ENCODE measurements at places on chromosomes 16 and 17. TPM values are rescaled to one million over a fixed set of nuclear protein-coding genes. Genes with fewer than 3 reads are reported as not detected.

DNA sequence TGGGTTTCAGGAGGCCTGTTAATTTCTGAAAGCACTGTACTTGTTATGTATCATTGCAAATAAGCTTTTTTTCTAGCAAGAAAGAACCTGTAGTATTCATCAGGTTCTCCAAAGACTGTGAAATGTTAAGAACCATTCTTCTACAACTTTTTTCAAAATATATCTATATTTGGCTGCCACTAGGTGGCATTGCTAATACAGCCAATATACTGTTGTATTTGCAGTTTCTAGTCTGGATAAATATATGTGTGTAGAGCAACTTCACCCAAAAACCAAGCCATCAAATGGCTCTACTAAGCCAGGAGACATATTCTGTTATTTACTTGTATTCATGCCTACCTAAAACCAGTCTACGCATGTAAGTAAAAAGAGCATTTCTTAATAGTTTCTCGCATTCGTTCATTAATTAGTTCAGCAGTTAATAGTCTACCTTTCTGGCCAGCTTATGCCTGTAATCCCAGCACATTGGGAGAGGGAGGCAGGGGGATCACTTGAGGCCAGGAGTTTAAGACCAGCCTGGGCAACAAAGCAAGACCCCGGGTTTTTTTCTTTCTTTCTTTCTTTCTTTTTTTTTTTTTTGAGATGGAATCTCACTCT lies 39.5 kb downstream of the VMP1 start:
- DNase-seq = no peak

DNA sequence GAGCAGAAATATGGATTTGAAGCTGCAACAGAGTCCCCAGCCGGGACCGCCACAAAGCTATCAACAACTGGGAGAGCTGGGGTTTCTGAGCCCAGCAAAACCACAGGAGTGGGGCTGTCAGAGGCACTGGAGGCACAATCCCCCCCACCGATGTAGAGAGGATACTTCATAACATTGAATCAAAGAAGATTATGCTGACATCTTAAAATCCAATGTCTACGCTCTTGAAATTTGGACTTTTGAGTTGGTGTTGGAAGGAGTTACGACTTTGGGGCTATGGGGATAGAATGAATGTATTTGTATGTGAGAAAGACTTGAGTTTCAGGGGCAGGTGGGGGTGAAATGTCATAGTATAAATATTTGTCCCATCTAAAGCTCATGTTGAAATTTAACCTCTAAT lies 1121.6 kb upstream of the CDH8 start:
- no peak for DNase-seq

- DNase-seq = peak; percentile 41
Measured at GRCh38 chr17:57670769-57671569, 74.1 kb downstream of the CCDC182 start.

- DNase-seq = no peak
Measured at GRCh38 chr16:84643674-84644073, 4.6 kb upstream of the KLHL36 start.

GRCh38 chr17:43931062-43931571 lies 11.2 kb downstream of the PPY start:
- DNase-seq = no peak

- DNase-seq = no peak
Measured at GRCh38 chr16:81239367-81240121, 1.1 kb downstream of the BCO1 start.

DNA sequence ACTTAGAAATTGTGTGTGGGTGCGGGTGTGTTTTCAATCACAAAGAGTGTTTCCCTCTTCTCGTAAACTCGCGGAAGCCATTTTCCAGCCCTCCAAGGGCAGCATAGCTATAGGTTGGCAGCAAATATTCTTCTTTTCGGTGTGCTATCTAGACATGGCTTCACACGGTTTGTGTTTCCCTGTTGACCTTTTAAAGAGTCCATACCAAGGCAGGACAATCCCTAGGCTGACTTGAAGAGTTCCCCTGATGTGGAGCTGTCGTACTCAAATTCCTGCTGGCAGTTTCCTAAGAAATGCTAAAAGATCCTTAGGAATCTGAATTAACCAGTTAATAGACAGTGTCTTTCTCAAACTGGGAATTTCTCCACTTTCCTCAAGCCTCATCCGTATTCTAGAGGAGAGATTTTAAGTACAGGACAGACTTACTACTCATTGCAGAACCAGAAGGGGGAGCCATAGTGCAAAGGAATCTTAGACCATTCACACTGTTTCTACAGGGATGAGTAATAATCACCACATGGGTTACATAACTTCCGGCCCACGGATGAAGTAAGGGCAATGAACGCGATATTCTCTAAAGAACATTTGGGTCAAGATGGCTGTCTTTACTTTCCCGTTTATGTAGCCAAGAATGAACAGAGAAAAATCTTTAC lies 288.6 kb upstream of the ELAC2 start:
- DNase-seq = peak; percentile 78

DNA sequence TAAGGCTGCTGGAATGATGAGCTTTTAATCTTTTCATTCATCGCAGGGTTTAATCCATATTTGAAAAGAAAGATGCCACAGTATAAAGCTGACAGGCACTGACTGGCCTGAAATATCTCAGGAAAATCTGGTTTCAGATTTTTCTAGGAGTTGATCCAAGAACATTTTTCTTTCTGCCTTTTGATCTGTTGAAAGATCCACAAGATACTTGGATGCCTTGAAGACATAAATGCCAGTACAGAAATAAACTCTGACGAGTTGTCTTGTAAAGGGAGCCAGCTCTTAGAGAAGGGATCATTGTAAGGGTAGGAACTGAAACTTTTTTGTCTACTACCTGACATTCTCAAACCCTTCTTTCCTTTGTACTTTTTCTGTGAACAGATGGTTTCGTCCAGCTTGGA lies 25.4 kb upstream of the KRT20 start:
- DNase-seq = no peak

GRCh38 chr17:12406623-12407215 lies 259.0 kb upstream of the MYOCD start:
- DNase-seq = peak; percentile 68

DNA sequence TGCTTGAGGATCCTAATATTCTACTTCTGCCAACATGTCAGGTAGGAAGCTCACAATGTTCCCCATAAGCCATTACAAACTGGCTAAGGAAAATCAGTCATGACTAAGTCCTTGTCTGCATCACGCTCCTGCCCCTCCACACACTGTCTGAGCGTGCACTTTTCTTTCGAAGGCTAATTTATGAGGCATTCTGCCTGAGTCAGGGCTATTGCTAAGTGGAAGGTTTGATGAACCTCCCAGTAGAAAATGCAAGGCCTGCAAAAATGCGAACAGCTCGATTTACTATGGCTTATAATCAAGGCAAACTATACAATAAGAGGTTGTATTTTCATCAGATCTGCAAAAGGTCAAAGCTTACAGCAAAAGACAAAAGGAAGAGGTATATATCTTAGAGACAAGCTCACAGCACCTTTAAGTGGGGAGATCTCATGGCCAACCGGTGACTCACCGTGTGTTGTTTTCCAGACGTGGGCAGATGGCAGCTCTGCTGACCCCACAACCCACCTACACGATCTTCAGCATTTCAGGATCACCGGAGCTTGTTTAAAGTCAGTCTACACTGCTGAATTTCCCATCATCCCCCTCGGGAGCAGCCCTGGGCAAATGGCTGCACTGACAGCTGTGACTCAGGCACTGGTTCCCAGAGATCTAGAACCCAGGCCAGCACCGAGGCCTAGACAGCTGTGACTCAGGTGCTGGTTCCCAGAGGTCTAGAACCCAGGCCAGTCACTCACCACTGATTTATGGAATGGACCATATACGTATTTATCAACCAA lies 26.1 kb downstream of the MEAK7 start:
- no peak for DNase-seq

DNA sequence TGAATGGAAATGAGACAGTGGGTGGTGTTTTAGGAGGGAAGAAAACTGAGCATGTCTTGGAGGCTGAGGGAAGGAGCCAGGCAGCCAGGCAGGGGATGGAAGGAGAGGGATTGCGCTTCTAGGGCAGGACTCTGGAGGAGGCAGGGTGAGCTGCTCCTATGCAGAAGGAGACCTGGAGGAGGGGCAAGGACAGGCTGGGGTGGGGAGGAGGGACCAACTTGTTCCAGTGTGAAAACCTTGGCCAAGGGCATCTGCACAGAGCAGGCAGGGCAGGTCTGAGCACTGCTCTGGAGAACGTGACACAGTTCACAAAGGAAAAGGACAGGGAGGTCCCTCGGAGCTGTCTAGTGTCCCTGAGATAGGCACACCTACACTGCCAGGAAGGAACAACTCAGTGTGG lies 5.5 kb downstream of the GALK1 start:
- no peak for DNase-seq

GRCh38 chr16:30022887-30023286 lies at the start of gene C16orf92:
Gene C16orf92, plus strand, starts transcription at chr16:30023198. Its CDS starts 143 bp downstream, at chr16:30023341.
- DNase-seq = no peak

- DNase-seq = no peak
Measured at GRCh38 chr17:47199627-47200324, 9.4 kb upstream of the MYL4 start.

Gene NT5C
- 65.3 TPM for total RNA-seq

Gene CACNG3
- total RNA-seq = not detected

Gene RGS11
- total RNA-seq = 5.8 TPM

Gene SMPD3
- total RNA-seq = not detected

Gene SLC13A2
- not detected for total RNA-seq

Gene CMC2
- 53.5 TPM for total RNA-seq

Gene OSGIN1
- total RNA-seq = 2.7 TPM

Gene HBA2
- 1.2 TPM for total RNA-seq

Gene CCL13
- total RNA-seq = not detected

Gene KRT12
- not detected for total RNA-seq

Gene PPP1R27
- not detected for total RNA-seq

Data from endodermal cell (in vitro differentiated cells).